Myocyte (in vitro differentiated cells): ENCODE measurements at places on chromosomes 5 and 9. TPM values are rescaled to one million over a fixed set of nuclear protein-coding genes. Genes with fewer than 3 reads are reported as not detected.

- no peak for DNase-seq
Measured at GRCh38 chr5:131328536-131329285, 64.9 kb downstream of the CDC42SE2 start.

The IFNA2 gene
- total RNA-seq, result not detected in 2 replicates

The DAPK1 gene
- 56.2 and 68.3 TPM in 2 replicates for total RNA-seq

DNA sequence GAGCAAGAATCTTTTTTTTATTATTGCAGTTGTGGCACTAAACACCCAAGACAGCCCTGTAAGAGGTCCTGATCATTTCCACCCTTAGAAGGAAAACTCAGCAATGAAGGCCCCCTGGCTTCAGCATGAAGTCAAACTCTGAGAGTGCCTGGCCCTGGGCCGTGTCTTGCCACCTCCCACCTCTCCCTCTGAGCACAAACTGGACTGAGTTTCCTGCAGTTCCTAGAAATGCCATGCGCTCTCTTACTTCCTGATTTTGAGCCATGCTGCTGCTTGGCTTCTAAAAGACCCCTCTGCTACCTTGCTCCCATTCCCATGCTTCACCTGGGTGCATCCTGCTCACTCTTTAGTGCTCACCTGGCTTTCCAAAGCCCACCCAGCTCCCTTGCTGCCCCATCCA is 140.4 kb upstream of the KLF9 start:
- no peak for DNase-seq

The AKNA gene
- 1.4 and 3.7 TPM in 2 replicates for total RNA-seq

The HACD4 gene
- total RNA-seq, result 0.10 and 0.16 TPM in 2 replicates

DNA sequence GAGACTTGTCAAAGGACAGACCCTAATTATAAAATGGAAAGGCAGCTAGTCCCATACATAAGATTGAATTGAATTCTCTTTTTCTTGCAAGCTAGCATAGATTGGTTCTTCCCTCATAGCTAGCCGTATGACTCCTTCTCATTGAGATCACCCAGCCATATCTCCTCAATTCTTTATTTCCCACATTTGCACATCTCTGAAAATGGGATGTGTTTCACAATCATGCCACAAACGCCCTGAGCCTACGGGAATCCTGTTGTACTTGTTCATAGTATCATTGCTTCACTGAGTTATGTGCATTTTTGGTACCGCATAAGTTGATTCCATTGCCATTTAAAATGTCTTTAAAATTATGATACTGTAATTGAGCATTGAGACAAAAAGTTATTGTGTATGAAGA is 90.5 kb downstream of the PCSK1 start:
- DNase-seq, result no peak

The JAKMIP2 gene
- not detected in 2 replicates for total RNA-seq

DNA sequence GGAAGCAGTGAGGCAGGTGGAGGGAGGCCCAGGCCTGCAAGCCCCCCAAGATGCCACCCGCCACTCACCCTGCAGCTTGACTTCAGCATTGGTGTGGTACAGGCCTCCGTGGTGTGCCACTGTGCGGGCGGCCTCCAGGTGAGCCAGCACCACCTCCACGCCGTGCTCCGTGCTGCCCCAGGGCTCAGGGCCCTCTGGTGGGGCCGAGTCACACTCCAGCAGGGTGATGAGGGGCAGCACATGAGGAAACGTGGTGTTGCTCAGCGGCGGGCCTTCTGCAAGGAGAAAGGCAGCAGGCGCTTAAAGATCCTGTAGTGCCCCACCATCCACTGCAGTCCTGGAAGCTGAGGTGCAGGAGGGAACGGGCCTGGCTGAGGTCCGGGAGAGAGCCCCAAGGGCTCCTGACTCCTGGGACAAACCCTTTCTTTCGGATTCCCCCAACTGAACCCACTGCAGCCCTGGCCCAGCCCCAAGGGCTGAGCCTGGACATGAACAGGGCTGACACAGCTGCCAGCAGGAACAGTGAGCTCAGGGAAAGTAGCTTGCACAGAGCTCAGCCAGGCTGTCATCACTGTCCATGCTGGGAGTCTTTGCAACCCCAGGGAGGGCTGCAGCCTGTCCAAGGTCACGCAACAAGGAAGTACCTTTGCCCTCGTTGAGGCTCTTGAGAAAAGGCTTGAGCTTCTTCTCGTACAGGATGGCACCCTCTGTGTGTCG is 4.7 kb upstream of the TOR2A start:
- no peak for DNase-seq

The OR1J2 gene
- total RNA-seq, result not detected in 2 replicates

DNA sequence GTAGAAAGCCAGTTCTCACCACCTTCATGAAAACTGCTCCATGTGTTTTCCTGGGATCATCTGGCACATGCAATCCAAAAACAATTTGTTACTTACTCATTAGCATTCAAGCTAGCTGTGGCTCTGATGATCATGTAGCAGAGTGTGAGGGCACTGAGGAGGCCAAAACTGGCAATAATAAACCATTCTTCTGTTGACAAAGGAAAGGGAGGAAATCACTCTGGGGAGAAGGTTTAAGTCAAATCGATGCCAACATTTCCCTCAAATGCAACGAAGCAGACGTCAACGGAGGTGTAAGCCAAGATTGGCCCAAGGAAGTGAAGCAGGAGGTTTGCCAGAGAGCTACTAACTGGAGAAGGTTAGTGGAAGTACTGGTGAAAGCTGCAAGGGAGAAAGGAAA is 55.7 kb upstream of the TBC1D9B start:
- no peak for DNase-seq

The TJP2 gene
- total RNA-seq, result 12.2 and 13.5 TPM in 2 replicates

- no peak for DNase-seq
Measured at GRCh38 chr9:112322701-112323377, 10.6 kb downstream of the PTBP3 start.

The ZNF483 gene
- total RNA-seq, result 1.2 TPM in 2 replicates

GRCh38 chr9:8845808-8846207 is 1046.2 kb upstream of the DMAC1 start:
- no peak for DNase-seq

DNA sequence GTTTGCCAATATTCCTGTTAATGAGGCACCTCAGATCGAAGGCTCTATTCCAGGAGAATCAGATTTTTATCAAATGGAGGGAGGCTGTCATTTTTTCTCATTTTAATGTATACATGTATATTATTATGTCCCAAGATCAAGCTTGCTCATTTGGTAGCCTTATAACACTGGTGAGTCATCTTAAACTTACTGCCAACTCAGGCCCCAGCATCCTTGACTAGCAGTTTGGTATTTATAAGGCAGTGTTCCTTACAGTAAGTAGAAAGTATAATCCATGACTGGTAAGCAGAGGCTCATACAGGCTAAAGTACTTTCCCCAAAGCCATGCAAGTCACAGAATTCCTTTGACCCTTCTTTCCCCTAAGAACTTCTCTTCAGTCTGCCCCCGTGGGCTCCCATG is 90.7 kb upstream of the NR3C1 start:
- no peak for DNase-seq

DNA sequence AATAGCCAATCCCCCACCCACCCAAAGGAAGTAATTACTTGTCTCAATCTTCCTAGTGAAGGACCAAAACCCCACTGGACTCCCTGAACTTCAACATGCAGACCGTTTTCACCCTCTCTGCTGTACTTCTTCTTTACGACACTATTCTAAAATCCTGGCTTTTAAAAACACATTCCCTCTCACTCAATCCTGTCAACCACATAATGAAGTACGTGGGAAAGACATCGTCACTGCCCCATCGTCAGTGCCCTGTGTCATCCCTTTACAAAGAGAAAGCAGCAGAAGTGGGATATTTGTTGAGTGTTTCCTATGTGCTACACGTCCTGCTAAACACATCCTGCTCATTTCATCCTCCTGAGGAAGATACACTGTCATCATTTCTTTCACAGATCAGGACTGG is 54.2 kb downstream of the MAPKAP1 start:
- DNase-seq, result no peak

DNA sequence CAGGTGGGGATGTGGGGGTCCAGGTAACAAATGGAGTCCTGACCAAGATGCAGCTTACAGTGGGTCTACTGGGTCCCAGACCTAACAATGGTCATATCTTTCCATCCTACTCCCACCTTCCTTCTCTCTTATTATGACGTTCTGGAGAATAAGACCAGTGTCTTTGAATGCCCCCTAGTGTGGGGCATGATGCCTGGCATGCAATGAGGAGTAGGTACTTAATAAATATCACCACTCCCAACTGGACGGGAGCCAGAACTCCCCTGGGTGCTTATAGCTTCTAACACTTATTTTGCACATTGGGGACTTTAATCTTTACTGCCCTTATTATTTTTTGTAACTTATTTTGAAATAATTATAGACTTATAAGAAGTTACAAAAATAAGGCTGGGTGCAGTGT is 98.2 kb downstream of the NDFIP1 start:
- no peak for DNase-seq

The CERCAM gene
- 43.6 and 52.0 TPM in 2 replicates for total RNA-seq

The ZNF366 gene
- total RNA-seq, result 0.31 and 1.4 TPM in 2 replicates

- no peak for DNase-seq
Measured at GRCh38 chr5:181167814-181168488, 20.6 kb downstream of the OR2V2 start.

- DNase-seq, result no peak
Measured at GRCh38 chr5:132099076-132099748, 25.6 kb downstream of the CSF2 start.

GRCh38 chr9:22440841-22441240 is 5.8 kb upstream of the DMRTA1 start:
- DNase-seq, result no peak
